ENCODE measurements at places on chromosomes 5 and 9. TPM values are rescaled to one million over a fixed set of nuclear protein-coding genes. Genes with fewer than 3 reads are reported as not detected.

GRCh38 chr9:102506406-102506805 lies 488.7 kb upstream of the CYLC2 start:
- H3K4me3 ChIP-seq = no peak overlapping the region
- H3K4me1 ChIP-seq = no peaks in the 10 kb centered on the region
- no peak for DNase-seq
- H3K27ac ChIP-seq = no peak overlapping the region
- H3K27me3 ChIP-seq = no peaks in the 10 kb centered on the region

GRCh38 chr5:104095527-104095926 lies 532.9 kb upstream of the NUDT12 start:
- H3K36me3 ChIP-seq = no peaks in the 10 kb centered on the region
- no peaks in the 10 kb centered on the region for H3K27me3 ChIP-seq
- H3K27ac ChIP-seq = no peak overlapping the region
- DNase-seq = no peak

DNA sequence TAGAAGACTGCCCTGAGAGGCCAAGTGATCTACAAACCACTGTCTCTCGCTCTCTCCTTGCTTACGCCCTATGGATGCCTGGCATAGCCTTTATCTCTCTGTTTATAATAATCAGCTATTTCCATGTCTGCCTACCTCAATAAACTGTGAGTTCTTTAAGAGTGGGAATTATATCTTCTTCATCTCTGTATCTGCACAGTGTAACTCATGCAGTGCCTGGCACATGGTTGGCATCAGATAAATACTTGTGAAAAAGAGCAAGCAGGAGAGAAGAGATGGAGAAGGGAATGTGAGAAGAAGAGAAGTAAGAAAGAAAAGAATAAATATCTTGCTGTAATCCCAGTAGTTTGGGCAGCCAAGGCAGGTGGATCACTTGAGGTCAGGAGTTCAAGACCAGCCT lies 94.6 kb upstream of the TNPO1 start:
- H3K27me3 ChIP-seq = no peaks in the 10 kb centered on the region
- H3K4me1 ChIP-seq = peaks cover 33% of the 10 kb centered on the region
- DNase-seq = no peak
- no peak overlapping the region for H3K4me3 ChIP-seq
- no peaks in the 10 kb centered on the region for H3K36me3 ChIP-seq
- no peak overlapping the region for H3K27ac ChIP-seq

DNA sequence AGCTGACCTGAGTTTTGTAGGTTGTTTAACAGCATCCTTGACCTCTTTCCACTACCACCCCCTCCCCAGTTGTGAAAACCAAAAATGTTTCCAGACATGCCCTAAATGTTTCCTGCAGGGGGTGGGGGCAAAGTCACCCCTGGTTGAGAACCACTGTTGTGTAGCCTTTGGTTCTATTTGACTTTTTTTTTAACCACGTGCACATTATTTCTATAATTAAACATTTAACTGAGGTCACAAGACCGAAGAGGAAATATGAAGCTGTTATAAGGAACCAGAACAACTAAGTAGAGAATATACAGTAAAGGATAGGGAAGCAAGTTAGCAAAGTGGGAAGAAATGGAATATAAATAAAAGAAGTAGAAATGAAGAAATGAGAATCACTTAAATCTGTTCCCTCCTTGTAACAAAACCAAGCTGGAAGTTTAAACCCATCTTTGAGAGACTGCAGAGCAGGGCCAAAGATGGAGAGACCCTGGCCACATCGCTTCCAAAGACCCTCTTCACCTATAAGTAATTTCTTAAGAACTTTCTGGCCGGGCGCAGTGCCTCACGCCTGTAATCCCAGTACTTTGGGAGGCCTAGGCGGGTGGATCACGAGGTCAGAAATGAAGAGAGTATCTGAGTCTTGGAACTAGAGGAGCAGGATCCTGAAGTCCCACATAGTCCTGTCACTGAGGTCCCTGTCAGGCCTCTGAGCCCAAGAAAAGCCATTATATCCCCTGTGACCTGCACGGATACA lies 14.4 kb downstream of the SIT1 start:
- H3K4me3 ChIP-seq = no peak overlapping the region
- no peak overlapping the region for H3K27ac ChIP-seq
- no peaks in the 10 kb centered on the region for H3K4me1 ChIP-seq
- no peaks in the 10 kb centered on the region for H3K36me3 ChIP-seq
- H3K27me3 ChIP-seq = no peaks in the 10 kb centered on the region

DNA sequence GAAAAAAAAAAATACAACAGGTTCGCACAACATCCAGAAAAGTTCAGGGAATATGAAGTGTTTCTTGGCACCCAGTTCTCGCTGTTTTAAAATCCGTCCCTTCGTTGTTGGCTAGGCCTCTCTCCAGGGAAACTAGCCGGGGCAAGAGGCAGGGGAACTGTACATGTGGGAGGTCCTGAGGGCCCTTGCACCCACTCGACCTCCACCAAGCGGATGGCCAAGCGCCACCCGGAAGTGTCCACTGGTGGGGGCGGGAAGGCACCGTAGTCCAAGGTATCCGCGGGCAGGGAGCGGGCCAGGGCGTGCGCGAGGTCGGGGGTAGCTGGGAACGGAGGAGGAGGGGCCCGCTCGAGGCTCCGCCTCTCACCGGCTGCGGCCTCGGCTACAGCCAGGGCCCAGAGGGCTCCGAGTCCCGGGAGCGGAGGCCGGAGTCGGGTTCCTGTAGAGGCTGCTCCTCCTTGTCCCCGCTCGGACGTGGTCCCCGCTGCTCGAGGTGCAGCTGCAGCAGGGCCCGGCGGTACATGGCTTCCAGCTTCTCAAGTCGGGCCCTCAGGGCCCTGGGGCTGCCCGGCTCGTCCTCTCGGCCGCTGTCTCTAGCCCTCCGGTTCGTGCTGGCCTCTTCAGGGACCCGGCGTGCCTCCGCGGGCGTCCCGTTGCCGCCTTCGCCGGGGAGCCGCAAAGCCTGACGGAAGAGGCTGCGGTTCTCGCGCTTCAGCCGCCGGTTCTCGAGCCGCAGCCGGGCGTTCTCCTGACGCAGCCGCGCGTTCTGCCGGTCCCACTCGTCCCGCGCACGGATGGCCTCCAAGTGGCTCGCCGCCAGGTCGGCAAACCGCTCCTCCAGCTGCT lies 720 bp downstream of the TUSC1 start:
- peak; percentile 58 for DNase-seq
- H3K27ac ChIP-seq = peak overlapping the region; percentile 72
- H3K4me3 ChIP-seq = peak overlapping the region; percentile 75
- H3K27me3 ChIP-seq = no peaks in the 10 kb centered on the region
- peaks cover 14% of the 10 kb centered on the region for H3K4me1 ChIP-seq

DNA sequence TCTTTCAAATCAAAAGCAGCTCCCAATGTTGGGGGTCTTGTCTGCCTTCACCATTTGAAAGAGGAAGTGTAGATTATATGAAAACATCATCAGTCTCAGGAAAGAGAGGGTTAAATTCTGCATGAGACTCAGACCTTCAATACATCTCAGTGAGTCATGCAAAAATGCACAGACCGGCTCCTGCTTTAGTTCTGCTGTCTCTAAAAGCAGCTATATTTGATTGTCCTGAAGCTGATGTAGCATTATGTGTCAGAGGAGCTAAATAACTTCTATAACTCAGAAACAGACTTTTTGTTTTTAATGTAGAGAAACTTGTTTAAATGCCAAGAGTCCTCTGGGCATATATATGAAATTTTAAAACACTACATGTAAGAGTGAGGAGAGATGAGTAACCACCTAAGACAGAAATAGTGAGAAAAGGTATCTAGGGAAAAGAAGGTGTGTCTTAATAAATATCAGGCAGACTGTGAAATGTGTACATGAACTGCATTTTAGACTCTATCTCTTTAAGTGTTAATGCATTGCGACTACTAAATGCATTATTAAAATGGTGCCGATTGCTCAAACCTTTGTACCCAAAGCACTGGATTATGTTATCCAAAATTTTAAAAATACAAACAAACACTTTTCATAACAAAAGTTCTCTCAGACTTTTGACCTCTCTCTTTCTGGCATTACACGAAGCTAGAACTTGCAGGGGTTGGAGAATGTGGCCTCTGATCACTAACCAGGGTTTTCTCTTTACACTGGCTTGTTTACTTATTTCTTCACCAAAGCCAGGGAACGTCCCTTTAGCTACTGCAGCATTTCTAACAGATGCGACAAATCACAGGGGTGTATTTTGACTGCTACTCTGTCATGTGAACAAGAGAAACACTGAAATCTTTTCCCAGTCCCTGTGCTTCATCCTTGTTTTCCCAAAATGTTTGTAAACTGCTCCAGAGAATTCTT lies 302.3 kb downstream of the ARL15 start:
- no peaks in the 10 kb centered on the region for H3K27me3 ChIP-seq
- H3K36me3 ChIP-seq = no peaks in the 10 kb centered on the region
- H3K4me1 ChIP-seq = no peaks in the 10 kb centered on the region

- no peak overlapping the region for H3K4me3 ChIP-seq
- H3K27me3 ChIP-seq = peaks cover 61% of the 10 kb centered on the region
- no peaks in the 10 kb centered on the region for H3K36me3 ChIP-seq
- no peak for DNase-seq
- no peak overlapping the region for H3K27ac ChIP-seq
Observed at GRCh38 chr5:6827526-6828219, 114.4 kb downstream of the TENT4A start.

DNA sequence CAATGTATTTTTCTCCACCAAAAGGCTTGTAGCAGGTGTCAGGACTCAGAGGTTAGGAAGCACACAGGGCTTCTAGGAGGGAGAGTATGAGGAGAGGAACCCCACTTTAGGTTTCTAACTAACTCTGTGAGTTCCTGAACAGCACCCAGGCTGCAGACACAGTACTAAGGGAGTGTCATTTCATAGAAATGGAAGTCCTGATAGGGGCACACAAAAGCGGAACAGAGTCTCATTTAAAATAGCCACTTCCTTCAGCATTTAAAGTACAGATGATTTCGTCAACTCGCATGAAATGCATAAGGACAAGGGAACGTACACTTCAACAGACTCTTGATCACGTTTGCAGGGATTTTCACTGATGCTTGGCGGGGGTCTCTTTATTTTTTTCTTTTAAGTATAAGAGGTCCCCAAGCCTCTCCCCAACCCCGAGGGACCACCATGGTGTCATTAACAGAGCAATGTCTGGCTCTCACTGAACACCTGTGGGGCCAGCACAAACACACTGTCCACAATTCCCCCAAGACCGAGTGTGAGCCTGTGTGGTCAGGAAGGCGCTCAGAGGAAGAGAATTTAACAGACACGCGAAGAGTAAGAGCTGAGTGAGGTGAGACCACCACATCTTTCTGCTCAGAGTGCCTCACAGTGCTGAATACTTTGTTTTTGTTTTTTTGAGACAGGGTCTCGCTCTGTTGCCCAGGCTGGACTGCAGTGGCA lies 82.3 kb downstream of the SECISBP2 start:
- H3K4me1 ChIP-seq = no peaks in the 10 kb centered on the region
- no peaks in the 10 kb centered on the region for H3K36me3 ChIP-seq
- no peak for DNase-seq
- H3K27ac ChIP-seq = no peak overlapping the region
- H3K27me3 ChIP-seq = no peaks in the 10 kb centered on the region
- no peak overlapping the region for H3K4me3 ChIP-seq

DNA sequence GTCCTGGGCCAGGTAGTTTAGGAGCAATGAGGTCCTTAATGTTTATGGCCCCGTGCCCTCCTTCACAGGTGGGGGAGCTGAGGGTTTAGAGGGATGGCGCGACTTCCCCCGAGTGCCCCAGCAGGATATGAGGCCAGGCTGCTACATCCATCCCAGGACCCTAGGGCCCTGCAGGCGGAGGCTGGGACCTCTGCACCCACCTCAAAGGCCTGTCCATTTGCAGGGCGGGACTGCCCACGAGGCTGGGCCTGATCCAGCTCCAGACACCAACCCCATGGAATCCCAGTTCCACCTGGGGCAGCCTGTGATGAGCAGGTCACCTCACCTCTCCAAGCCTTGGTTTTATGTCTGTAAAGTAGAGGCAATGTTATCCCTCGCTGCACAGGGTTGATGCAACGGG lies 142.1 kb downstream of the RXRA start:
- H3K4me3 ChIP-seq = no peak overlapping the region
- peak; percentile 24 for DNase-seq
- H3K4me1 ChIP-seq = no peaks in the 10 kb centered on the region
- peaks cover 24% of the 10 kb centered on the region for H3K27me3 ChIP-seq
- no peaks in the 10 kb centered on the region for H3K36me3 ChIP-seq
- H3K27ac ChIP-seq = no peak overlapping the region

DNA sequence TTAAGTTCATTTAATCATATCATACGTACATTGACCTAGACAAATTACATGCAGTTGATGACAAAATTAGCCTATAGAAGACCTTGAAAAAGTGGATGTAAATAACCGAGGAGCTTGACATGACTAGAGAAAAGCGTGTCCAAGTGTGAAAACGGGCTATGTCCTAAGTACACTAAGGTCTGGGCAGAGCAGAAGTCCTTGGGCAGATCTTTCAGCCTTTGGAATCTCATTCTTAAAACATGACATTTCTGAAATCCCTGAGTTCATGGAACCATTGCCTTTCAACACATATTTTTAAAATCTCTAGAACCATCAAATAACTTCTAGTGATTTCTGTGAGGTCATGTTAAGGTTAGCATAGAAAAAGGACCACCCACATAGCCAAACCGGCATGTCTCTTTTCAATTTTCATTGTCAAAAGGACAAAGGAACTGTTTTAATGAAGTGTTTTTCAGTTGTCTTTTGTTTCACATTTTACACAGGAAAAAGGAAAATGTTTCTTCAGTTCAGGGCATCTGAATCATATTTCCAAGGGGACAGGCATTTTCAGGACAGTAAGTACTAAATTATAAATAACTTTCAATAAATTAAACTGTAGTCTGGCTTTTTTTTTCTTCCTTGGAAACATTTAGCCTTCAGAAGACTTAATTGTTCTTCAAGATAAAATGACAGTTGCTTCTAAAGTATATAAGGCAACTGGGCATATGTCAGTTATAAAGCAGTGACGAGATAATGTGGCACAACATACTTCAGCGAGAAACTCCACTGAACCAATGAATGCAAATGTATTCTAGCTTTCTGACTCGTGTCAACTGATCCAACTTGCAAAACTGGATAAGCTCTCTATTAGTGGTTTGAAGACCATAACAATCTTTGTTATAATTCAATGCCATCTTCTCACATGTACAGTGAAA lies 416.8 kb downstream of the NFIB start:
- H3K4me3 ChIP-seq = no peak overlapping the region
- no peaks in the 10 kb centered on the region for H3K4me1 ChIP-seq
- no peak overlapping the region for H3K27ac ChIP-seq

GRCh38 chr9:12798066-12798770 lies 23.4 kb downstream of the LURAP1L start:
- no peak overlapping the region for H3K4me3 ChIP-seq
- H3K36me3 ChIP-seq = no peaks in the 10 kb centered on the region
- no peak overlapping the region for H3K27ac ChIP-seq
- DNase-seq = no peak
- peaks cover 9% of the 10 kb centered on the region for H3K4me1 ChIP-seq

- H3K4me3 ChIP-seq = no peak overlapping the region
- no peaks in the 10 kb centered on the region for H3K4me1 ChIP-seq
- H3K27ac ChIP-seq = no peak overlapping the region
- H3K27me3 ChIP-seq = no peaks in the 10 kb centered on the region
Observed at GRCh38 chr5:75534734-75535133, 23.0 kb downstream of the POLK start.

- H3K4me1 ChIP-seq = no peaks in the 10 kb centered on the region
- peaks cover 9% of the 10 kb centered on the region for H3K27me3 ChIP-seq
- no peak overlapping the region for H3K4me3 ChIP-seq
- no peak for DNase-seq
- H3K27ac ChIP-seq = no peak overlapping the region
- no peaks in the 10 kb centered on the region for H3K36me3 ChIP-seq
Observed at GRCh38 chr5:3836528-3836927, 240.9 kb downstream of the IRX1 start.

GRCh38 chr9:36597412-36598178 lies 24.9 kb downstream of the MELK start:
- H3K4me3 ChIP-seq = no peak overlapping the region
- H3K36me3 ChIP-seq = no peaks in the 10 kb centered on the region
- DNase-seq = no peak
- H3K27ac ChIP-seq = no peak overlapping the region

The SPINK6 gene
- not detected for total RNA-seq

The CNTLN gene
- 3.6 TPM for total RNA-seq

The ZNG1F gene
- total RNA-seq = 2.7 TPM

The TEX10 gene
- 21.6 TPM for total RNA-seq

Data from PC-9 (cell line).